Pons (tissue), 1 donor: ENCODE measurements at places on chromosomes 5 and 9.

GRCh38 chr5:56480078-56480704, 247.1 kb upstream of the ANKRD55 start:
- peak; percentile 54 for DNase-seq

GRCh38 chr5:156431956-156432829, 105.2 kb downstream of the SGCD start:
- DNase-seq, result no peak

GRCh38 chr9:34203992-34204635, 25.3 kb downstream of the UBAP1 start:
- DNase-seq, result no peak

DNA sequence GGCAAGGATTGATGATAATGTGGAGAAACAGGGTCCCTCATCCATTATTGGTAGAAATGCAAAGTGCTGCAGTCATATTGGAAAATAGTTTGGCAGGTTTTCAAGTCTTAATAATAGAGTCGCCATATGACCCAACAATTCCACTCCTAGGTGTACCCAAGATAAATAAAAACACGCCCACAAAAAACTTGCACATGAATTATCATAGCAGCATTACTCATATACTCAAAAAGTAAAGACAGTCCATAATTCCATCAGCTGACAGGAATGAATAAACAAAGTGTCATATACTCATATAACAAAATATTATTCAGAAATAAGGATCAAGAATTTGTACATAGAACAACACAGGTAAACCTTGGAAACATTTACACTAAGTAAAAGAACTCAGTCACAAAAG, 242.9 kb upstream of the FTMT start:
- DNase-seq, result no peak

GRCh38 chr9:76756268-76756640, 8.0 kb upstream of the PCA3 start:
- peak; percentile 61 for DNase-seq

- no peak for DNase-seq
Measured at GRCh38 chr9:5773324-5773999, 59.5 kb downstream of the ERMP1 start.

- DNase-seq, result no peak
Measured at GRCh38 chr5:179198825-179199224, 138.7 kb downstream of the ZNF354C start.

DNA sequence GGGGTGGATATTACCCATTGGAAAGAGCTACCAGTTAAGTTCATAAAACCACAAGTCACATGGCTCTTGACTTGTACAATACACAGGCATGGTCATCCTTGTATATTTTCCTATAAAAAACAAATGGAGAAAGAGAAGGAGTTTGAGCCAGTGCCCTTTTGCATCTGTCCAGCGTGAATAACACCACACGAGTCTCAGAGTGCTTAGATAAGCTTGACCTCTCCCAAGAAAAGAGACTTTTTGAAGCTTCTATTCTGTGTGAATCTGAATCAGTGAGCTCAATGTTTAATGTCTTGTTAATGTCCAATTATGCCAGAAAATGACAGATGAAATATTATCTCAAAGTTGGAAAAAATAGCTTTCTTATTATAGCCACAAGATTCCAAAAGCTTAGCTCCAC, 30.9 kb upstream of the LPAR1 start:
- no peak for DNase-seq

DNA sequence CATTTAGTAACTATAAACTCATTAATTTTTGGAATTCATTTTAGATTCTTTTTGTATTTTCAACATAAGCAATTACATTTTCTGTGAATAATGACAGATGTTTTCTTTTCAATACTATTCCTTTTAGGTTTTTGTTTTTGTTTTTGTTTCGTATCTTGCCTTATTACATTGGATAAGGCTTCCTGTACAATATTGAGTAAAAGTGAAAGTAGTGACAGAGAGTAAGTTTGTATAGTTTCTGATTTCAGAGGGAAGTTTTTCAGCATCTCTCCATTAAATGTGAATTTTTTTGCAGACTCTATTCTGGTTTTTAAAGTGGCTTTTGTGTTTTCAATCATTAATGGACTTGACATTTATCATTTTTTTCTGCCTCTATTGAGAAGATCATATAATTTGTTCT, 12.8 kb upstream of the CAMK4 start:
- no peak for DNase-seq

DNA sequence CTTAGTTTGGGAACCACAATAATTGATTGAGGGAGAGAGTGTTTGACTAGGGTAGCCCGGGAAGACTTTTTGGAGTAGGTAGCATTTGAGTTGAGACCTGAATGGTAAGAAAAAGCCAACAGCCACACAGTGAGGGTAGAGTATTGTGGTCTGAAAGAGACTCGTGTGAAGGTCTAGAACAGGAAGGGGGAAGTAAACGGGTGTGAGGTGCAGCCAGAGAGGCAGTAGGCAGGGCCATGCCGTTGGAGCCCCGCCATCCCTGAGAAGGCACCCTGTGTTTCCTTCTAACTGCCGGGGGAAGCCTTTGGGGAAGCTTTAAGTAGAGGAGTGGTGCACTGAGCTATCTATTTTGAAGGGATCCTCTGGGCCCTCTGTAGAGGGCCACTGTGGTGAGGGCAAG, 3.5 kb upstream of the F2RL2 start:
- DNase-seq, result no peak
